GM10248 (cell line): ENCODE measurements at places on chromosomes 16 and 17.

DNA sequence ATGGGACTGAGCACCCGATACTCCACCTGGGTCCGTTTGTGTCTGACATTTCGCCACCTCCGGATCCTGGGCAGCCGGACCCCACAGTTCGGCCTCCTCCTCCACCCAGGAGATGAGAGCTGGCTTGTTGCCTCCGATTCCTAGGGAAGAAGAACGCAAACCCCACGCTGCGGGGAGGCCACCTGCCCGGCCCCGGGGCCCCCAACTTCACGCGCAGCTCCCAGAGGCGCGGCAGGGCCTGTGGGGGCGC lies 542 bp downstream of the ZNF764 start:
- DNase-seq: no peak

- DNase-seq: no peak
Measured at GRCh38 chr17:17784657-17785267, 52.0 kb downstream of the SREBF1 start.

DNA sequence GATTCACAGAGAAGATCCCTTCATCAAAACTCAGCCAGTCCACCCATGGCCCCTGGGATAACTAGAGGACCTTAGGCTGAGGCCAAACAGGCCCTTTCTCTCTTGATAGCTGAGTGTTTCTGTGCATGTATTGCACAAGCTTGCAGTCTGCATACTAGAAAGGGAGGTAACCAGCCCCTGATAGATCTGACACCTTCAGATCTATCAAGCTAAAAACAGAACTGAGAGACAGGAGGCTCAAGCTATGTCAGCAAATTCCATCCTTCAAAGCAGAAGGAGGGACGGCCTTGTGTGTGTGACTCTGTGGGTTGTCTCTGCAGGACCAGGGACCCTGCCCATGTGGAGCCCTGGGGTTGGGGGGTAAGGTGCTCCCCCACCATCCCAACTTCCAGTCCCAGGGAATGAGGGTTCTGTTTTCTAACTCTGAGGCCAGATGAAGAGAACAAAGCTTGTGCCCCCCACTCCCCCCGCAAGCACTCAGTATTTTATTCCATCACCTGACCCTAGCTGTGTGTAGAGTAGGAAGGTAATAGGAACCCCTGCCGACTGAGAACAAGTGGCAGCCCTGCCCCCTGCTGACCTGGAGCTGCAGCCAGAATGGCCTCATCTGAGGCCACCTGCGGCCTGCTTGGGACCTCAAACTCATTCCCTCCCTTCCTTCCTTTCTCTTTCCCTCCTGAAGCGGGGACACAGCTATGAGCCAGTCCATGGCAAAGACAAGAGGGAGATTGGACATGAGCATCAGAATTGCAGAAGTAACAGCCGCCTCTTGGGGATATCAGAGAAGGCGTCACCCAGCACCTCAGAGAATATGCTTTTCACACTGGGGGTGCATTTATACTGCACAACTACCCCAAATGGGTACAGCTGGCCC lies 63.8 kb downstream of the SMPD3 start:
- peak; percentile 48 for DNase-seq

DNA sequence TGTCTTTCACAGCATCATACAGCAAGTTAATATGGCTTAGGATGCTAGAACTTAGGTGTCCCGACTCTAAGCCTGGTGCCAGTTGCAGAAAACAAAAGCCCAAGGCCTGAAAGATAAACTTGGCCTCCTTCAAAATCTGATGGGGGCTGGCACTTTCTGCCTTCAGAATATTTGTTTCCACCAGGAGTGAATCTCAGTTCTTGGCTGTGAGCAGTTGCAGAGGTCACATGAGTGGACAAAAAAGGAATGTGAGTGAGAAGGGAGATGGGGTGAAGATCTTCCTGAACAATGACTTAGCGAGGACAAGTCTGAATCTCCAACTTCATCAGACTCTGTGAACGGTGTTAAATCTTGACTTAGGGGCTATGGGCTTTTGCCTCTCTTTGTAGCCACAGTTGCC lies 46.6 kb downstream of the HOXB1 start:
- DNase-seq: no peak

DNA sequence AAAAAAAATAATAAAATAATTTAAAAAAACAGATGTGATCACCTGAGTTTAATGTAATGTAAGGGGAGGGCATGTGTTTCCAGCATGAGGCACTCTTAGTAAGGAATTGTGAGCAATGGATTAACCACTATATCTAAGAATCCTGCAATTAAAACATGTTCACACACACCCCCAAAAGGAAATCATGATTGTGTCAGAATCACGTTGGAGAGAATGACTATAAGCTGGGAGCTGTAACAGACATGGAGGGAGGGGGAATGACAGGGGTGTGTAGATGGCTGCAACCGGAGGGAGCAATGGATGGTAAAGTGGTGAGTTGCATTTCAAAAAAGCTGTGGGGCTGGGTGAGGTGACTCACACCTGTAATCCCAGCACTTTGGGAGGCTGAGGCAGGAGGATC lies 13.6 kb upstream of the CCL22 start:
- no peak for DNase-seq

DNA sequence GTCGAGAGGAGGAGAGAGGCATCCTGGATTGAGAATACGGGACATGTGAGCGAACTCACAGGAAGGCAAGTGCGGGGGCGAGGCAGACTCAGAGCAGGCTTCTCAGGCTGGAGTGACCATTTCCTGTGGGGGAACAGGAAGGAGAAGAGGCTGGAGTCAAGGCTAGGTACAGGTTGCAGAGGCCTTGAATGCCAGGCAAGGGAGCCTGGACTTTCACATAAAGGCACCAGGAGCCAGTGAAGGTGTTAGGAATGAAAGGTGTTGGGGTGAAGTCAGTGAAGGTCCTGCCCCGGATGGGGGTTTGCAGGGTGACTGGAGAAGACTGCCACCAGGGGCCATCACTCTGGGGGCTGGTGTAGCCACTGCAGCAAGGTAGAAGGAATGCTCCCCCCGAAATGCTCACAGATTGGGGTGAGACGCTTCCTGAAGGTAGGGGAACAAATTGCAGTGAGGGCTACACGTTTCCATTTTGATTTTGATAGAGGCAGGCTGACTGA lies 5.3 kb upstream of the GPRC5C start:
- DNase-seq: no peak

GRCh38 chr16:29729116-29729521 lies 16.7 kb downstream of the C16orf54 start:
- DNase-seq: no peak

DNA sequence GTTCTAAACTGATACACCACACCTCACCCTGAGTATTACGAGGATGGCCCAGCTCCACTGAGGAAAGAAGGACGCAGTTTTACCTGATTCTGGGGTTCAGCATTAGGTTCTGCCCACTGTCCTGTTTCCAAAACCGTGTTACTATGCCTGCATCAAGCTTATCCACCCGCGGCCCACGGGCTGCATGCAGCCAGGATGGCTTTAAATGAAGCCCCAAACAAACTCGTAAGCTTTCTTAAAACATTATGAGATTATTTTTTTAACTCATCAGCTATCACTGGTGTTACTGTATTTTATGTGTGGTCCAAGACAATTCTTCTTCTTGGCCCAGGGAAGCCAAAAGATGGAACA lies 4.0 kb upstream of the CD300LG start:
- no peak for DNase-seq

- no peak for DNase-seq
Measured at GRCh38 chr17:74004056-74004455, 199.4 kb upstream of the RPL38 start.

DNA sequence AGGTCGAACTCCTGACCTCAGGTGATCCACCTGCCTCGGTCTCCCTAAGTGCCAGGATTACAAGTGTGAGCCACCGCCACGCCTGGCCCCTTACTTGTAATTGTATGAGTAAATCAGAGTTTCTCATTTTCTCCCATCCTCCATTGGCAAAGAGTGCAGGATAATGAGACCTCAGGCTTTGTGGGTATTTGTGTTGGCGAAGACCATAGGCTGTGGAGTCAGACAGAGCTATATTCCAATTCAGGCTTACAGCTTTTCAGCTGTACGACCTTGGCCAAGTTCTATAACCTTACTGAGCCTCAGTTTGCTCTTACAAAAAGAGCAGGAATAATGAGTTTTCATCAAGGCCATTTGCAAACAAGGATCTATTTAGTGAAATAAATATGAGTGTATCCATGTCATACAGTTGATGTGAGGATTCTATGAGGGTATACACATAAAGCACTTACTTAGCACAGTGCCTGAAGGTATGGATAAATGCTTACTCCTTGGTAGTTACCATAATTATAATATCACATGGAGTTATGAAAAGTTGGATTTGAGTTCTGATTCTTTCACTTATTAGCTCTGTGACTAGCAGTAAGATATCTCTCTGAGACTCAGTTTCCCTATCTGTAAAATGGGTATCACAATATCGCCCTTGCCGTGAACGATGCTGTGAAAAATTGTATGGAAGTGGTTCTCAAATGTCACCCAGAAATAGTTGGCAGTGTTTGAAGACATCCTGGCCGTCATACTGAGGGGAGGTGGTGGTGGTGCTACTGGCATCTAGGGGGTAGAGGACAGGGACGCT lies 25.6 kb upstream of the CPPED1 start:
- no peak for DNase-seq

DNA sequence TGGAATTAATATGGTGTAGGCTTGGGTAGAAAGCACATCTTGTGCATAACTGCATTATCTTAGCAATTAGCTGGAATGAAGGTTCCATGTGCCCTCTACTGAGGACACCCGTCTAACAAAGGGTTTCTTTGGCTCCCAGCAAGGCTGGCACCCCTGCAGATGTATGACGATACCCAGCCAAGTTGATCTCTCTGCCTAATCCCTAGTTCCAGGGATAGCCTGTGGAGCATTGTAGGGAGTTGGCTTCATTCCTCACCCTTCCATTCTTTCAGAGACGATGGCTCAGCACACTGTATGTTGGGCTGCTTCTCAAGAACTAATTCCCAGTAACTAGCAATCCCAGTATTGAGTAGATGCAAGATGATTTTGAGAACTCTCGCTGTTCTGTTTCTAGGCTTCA lies 182.5 kb downstream of the SNX29 start:
- DNase-seq: no peak

- DNase-seq: peak; percentile 1
Measured at GRCh38 chr17:41264599-41264998, 579 bp upstream of the KRTAP9-6 start.

GRCh38 chr17:27915709-27916108 lies 22.5 kb upstream of the LYRM9 start:
- no peak for DNase-seq
